GM23338 (cell line): ENCODE measurements at places on chromosomes 1 and 21. TPM values are rescaled to one million over a fixed set of nuclear protein-coding genes. Genes with fewer than 3 reads are reported as not detected.
A peak's percentile ranks its signal among the peaks of the same experiment; 100 is the strongest.

Gene KLF17
- total RNA-seq = not detected in 2 replicates

Gene DNALI1
- total RNA-seq = 5.4 TPM in 2 replicates

Gene ACOT11
- 2.7 and 3.7 TPM in 2 replicates for total RNA-seq

Gene PM20D1
- 0.10 and 0.12 TPM in 2 replicates for total RNA-seq

Gene REN
- total RNA-seq = not detected in 2 replicates

Gene CELA2B
- not detected in 2 replicates for total RNA-seq

Gene FAM229A
- total RNA-seq = 0.27 and 4.2 TPM in 2 replicates

Gene TINAGL1
- total RNA-seq = 15.8 and 20.4 TPM in 2 replicates

Gene ILDR2
- 1.0 and 2.4 TPM in 2 replicates for total RNA-seq

Gene GBP1
- not detected in 2 replicates for total RNA-seq

Gene IL20
- not detected in 2 replicates for total RNA-seq

DNA sequence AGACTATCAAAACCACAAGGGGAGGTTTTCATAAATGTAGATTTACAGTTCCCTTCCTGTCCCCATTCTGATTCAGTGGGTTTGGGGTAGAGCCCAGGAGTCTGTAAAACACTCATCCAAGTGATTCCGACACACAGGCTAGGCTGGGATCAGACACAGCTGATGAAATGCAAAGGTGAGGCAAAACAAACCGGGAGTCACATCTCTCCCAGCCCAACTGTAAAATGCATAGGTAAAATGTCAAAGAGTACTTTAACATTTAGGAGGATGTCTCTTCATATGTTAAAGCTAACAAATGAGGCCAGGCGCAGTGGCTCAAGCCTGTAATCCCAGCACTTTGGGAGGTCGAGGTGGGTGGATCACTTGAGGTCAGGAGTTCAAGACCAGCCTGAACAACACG lies 45.0 kb downstream of the ZNF281 start:
- peak; percentile 89 for DNase-seq

GRCh38 chr1:182192215-182192614 lies 130.7 kb upstream of the ZNF648 start:
- DNase-seq = no peak

DNA sequence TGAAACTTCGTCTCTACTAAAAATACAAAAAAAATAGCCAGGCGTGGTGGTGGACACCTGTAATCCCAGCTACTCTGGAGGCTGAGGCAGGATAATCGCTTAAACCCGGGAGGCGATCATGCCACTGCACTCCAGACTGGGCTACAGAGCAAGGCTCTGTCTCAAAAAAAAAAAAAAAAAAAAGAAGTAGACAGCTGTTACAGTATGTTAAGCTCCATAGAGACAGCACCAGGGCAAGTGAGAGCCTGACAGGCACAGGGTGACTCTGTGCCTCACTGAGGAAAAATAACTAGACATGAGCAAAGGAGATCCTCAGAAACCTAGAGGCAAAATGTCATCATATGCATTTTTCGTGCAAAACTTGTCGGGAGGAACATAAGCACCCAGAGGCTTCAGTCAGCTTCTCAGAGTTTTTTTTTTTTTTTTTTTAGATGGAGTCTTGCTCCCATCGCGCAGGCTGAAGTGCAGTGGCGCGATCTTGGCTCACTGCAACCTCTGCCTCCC lies 9.0 kb upstream of the PRDX1 start:
- no peak for DNase-seq

DNA sequence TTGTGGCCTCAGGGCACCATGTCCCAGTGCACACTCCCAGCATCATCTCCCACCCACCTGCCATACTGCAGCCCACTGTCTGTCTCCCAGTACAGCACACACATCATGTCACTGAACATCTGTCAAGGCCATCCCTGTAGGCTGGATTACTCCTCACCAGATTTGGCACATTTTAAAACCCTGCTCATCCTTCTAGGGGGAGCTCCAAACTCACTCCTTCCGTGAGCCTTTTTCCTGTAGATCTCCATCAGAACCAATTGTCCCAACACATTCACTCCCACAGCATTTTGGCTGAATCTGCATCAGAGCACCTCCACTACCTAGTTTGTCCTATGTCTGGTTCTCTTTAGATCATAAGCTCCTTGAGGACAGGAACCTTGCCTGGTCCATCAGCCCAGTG lies 58.6 kb upstream of the GRIK3 start:
- no peak for DNase-seq

DNA sequence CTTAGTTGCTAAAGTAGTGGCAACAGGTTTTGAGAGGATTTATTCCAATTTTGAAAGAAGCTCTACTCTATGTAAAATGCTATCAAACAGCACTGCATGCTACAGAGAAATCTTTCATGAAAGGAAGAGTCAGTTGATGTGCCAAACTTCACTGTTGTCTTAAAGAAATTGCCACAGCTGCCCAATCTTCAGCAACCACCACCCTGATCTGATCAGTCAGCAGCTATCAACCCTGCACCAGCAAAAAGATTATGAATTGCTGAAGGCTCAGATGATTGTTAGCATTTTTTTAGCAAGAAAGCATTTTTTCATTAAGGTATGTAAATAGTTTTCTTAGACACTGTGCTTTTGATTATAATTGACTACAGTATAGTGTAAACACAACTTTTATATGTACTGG lies 49.6 kb downstream of the SLC9C2 start:
- no peak for DNase-seq

DNA sequence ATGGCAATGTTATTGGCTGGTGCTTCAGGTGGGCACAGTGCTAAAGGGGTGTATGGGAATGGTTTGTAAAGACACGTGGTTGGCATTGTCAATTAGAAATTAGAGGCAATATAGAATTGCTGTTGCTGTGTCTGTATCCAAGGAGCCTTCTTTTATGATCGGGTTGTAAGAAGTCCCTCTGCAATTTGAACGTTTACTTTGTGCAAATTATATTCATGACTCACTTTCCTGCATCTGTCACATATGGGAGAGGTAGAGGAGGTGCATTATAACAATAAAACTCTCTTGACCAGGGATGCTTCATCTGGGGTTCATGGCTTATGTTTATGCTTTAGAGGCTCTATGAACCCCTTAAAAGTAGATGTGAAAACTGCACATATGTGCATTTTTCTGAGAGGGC lies 130.4 kb upstream of the DNAH14 start:
- no peak for DNase-seq

GRCh38 chr1:114512595-114513280 lies 1.7 kb upstream of the TRIM33 start:
- no peak for DNase-seq

DNA sequence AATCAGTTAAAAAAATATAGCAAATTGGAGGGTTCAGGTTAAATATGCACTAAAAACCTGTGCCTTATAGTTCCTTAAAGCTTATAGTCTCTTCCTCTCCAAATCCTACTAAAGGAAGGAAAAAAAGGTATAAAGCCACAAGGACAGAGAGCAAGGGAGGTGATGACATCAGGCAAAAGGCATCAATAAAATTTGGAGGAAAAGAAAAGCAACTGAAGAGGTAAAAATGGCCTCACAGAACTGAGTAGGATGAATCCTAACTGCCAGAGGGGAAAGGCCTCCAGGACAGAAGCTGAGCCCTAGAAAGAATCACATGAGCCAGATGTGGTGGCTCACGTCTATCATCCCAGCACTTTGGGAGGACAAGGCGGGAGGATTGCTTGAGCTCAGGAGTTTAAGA lies 8.1 kb downstream of the CCSAP start:
- no peak for DNase-seq

- no peak for DNase-seq
Observed at GRCh38 chr1:41152622-41153044, 89.5 kb downstream of the SCMH1 start.

- DNase-seq = peak; percentile 15
Observed at GRCh38 chr1:45016767-45017166, 4.7 kb downstream of the UROD start.

DNA sequence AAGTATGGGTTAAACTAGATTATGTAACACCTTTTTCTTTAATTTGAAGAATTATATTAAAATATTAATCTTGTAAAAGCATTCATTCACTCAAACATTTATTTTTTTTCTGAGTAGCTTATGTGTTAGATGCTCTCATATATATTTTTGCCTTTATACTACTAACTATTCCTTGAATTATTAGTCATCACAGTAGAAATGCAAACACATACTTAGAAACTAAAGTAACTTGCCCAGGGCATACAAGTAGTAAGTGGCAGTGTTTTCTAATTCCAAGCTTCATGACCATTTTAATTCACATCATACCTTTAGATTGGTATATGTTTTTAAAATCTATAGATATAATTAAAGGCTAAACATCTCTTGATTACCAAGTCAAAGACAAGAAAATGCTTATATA lies 1271.0 kb downstream of the BRINP3 start:
- no peak for DNase-seq

- peak; percentile 46 for DNase-seq
Observed at GRCh38 chr21:45541221-45542039, 810 bp downstream of the SLC19A1 start.

DNA sequence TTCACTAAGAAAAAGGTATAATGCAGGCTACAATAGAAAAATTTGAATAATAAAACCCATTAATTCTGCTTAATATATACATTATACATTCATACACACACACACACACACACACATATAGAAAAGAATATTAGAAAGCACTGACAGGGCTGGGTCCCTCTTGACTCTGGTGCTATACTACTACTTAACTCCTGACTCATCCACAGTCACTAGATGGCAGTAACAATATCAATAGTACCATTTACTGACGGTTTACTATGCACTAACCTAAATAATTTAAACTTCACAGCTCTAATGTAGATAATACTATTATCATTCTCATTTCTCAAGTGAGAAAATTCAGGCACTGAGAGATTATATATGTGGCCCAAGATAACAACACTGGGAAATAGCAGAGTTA lies 87.5 kb downstream of the COP1 start:
- peak; percentile 44 for DNase-seq

DNA sequence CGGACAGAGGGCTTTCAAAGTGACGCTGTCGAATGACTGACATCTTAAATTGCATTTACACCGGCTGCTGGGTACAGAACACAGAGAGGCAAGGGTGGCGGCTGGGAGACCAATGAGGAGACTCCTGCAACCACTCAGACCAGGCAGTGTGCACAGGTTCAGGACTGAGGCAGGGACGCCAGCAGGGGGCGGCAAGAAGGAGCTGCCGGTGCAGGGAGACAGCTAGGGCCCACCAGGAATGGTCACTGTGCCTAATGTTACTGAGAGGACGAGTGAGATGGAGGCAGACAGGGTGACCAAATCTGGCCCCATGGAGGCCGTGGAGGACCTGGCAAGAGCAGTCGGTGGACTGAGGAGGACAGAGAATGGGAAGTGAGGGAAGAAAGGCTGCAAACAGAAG lies 23.5 kb downstream of the GLIS1 start:
- peak; percentile 78 for DNase-seq

GRCh38 chr1:57916041-57916440 lies 492.2 kb upstream of the DAB1 start:
- DNase-seq = no peak

GRCh38 chr1:27527223-27527889 lies 37.4 kb upstream of the WASF2 start:
- peak; percentile 91 for DNase-seq

- peak; percentile 96 for DNase-seq
Observed at GRCh38 chr1:9455487-9456234, 83.6 kb upstream of the SLC25A33 start.

DNA sequence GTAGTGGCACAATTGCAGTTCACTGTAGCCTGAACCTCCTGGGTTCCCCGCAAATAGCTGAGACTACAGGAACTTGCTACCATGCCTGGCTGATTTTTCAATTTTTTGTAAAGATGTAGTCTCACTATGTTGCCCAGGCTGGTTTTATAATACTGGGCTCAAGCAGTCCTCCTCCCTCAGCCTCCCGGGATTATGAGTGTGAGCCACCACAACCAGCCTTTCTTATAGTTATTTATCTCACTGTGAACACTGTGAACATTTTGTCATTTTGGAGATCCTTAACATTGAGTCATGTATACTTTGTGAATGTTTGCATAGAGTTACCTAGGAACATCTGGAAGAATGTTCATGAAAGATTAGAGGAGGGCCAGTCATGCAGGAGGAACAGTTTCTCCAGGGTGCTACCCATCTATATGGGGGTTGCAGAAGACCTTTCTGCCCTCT lies 127.1 kb upstream of the CACYBP start:
- peak; percentile 18 for DNase-seq

GRCh38 chr1:230415405-230416132 lies 10.6 kb downstream of the PGBD5 start:
- no peak for DNase-seq

- no peak for DNase-seq
Observed at GRCh38 chr1:182263706-182264105, 127.9 kb downstream of the GLUL start.

DNA sequence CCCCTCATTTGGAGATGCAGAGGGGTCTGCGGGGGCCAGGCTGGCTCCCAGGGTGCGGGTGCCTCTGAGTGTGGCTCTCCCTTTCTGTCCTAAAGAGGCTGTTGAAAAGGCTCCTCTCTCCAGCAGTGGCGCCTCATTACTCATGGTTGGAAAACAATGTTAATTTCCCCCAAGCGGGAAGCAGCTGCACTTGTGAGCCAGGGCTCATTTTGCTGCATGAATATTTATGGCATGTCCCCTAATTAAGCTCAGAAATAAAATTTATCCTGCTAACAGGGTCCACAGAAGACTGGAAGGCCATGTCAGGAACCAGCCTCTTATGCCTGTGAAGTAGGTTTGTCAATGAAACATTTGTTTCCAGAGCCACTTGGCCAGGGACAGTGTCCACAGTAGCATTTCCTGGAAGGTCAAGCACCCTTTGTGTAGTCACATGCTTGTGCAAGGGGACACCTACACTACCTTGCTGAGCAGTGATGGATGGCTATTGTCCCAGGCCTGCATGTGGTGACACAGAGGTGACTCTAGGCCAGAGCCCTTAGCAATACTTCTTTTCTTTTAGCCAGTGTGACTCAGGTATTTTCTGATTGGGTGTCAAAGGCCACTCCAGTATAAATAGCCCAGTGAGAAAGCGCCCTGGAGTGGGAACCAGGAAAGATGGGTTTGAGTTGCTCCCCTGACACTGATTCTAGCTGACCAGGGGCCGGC lies 259.0 kb downstream of the FOXD2 start:
- no peak for DNase-seq

GRCh38 chr1:103160281-103160680 lies 52.0 kb upstream of the COL11A1 start:
- DNase-seq = no peak

DNA sequence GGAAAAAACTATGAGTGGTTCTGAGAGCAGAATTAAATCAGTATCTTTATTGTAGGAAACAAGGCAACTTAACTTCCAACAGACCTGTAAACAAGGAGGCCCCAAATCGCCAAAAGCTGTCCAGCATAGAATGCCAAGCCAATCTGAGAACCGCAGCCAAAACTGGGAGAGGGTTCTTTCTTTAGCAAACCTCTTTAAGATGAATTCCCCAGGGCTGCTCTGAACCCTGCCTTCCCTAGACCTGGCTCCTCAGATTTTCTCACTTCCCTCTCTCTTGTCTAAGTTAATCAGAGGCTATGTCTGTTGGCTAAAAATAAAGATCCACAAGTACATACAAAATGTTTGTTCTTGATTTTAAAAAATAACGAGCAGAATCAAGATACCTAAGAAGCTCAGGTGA lies 141.4 kb downstream of the SMYD3 start:
- no peak for DNase-seq

- no peak for DNase-seq
Observed at GRCh38 chr1:196403803-196404690, 204.2 kb downstream of the KCNT2 start.

GRCh38 chr1:23984417-23985186 lies 4.5 kb upstream of the SRSF10 start:
- no peak for DNase-seq
